ENCODE measurements at places on chromosomes 16 and 17. TPM values are rescaled to one million over a fixed set of nuclear protein-coding genes. Genes with fewer than 3 reads are reported as not detected.

GRCh38 chr17:76734080-76734840, 2.9 kb downstream of the SRSF2 start:
- peak; percentile 39 for DNase-seq

- DNase-seq = no peak
Observed at GRCh38 chr16:75202069-75202590, 4.8 kb downstream of the CTRB2 start.

GRCh38 chr16:4913774-4914525, 23.0 kb downstream of the PPL start:
- no peak for DNase-seq

DNA sequence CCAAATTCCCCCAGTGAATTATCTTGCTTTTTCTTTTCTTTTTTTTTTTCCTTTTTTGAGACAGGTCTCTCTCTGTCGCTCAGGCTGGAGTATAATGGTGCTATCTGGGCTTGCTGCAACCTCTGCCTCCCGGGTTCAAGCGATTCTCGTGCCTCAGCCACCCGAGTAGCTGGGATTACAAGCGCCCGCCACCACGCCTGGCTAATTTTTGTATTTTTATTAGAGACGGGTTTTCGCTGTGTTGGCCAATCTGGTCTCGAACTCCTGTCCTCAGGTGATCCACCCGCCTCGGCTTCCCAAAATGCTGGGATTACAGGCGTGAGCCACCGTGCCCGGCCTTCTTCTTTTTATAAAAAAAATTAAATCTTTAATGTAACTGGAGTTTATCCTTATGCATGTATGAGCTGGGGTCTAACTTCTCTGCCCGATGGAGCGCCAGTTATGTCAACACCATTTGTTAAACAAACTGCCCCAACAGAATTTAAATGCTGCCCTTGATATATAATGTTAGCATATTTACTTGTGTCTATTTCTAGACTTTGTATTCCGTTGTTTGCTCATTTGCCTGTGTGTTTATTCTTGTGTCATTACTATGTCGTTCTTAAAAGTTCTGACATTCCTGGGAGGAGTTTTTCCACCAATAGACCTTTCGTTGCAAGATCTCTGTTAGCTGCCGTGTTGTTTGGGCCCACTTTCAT, 535 bp upstream of the AURKB start:
- DNase-seq = no peak

GRCh38 chr16:24689128-24689527, 40.3 kb upstream of the TNRC6A start:
- peak; percentile 47 for DNase-seq

- no peak for DNase-seq
Observed at GRCh38 chr16:85033171-85033570, 5.6 kb downstream of the KIAA0513 start.

DNA sequence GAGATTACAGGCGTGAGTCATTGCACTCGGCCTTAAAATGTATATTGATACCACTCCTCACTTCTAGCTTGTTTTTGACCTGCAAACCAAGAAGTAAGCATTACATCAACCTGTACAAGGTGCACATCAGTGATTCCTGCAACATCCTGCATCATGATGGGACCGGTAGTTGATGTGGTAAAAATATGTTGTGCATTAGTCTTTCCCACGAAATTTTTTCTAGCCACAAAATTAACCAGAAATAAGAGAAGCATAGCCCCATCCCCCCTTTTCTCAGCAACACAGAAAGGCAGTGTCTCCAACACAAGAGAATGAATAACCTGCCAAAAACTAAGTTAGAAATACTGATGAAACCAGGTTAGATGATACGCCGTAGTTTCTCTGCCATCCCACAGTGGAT, 21.1 kb upstream of the NSMCE1 start:
- peak; percentile 26 for DNase-seq

GRCh38 chr17:11880714-11881113, 116.6 kb downstream of the ZNF18 start:
- peak; percentile 28 for DNase-seq

DNA sequence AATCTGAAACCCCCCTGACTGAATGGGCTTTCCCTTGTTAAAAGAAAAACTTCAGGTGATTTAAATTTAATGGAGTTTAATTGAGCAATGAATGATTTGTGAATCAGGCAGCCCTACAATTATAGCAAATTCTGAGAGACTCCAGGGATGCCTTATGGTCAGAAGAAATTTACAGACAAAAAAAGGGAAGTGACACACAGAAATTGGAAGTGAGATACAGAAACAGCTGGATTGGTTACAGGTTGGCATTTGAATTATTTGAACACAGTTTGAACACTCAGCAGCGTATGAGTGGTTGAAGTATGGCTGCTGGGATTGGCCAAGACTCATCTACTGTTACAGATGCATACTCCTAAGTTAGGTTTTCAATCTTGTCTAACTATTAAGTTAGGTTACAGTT, 19.0 kb upstream of the CPHXL start:
- DNase-seq = no peak

DNA sequence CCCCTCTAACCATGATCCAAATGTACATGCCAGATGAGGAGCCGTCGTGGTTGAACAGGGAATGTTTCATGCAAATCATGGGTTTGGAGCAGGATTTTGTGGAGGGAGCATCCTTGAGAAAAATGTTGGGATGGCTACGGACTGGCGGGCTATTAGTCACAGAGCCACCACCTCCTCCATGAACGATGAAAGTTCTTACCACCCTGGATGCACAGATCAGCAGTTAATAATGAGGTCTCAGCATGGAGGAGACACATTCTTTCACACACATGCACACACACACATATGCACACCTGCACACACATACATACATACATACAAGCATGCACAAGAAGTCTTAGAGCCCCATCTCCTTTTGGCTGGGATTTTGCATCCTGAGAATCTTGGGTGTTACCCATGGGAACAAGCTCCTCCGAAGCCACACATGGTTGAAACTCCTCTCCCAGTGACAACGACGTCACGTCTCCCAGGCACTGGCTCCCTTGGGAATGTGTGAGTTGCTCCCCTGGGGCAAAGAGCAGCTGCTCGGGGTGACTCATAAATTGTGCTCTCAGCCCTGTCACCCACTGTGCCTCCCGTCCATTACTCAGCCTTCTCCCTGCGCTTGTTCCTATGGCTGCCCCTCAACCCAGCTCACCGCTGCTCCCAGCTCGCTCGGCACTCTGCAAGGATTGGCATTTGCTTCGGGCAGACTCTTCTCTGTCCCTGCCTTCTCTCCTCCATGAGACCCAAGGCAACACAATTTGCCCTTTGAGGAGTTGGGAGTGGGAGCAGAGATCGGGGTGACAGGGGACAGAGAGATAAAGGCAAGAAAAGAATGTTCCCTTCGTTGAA, 344.6 kb downstream of the SOX9 start:
- peak; percentile 96 for DNase-seq

DNA sequence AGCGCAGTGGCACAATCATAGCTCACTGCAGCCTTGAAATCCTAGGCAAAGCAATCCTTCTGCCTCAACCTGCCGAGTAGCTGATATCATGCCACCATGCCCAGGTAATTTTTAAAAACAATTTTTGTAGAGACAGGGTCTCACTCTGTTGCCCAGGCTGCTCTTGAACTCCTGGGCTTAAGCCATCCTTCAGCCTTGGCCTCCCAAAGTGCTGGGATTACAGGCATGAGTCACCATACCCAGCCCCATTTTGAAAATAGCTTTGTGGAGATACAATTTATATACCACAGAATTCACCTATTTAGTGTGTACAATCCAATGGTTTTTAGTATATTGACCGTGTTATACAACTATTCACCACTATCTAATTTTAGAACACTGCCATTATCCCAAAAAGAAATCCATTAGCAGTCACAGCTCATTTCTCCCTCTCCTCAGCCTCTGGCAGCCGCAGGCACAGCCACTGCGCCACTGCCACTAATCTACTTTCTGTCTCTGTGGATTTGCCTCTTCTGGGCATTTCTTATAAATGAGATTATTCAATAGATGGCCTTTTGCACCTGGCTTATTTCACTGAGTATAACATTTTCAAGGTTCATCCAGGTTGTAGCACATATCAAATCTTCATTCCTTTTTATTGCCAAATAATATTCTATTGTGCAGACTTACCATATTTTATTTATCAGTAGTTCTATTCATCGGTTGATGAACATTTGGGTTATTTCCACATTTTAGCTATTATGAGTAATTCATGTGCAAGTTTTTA, 6.5 kb downstream of the RNF157 start:
- DNase-seq = no peak

DNA sequence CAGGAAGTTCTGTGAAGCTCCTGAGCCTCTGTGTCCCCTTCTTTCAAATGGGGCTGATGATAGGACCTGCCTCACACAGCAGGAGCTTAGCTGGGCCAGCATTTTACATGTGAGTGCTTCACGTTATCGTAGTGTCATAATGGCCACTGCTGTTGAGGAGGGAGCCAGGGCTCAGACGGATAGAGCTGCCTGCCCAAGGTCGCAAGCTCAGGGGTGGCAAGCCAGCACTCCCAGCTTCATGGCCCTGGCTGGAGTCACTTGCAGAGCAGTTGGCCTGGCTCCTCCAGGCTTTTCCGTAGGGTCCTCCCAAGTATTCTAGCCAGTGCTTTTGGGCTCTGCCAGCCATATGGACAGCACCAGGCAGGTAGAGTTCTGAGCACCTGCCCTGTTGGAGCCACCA, 115.1 kb downstream of the SOCS1 start:
- DNase-seq = no peak

DNA sequence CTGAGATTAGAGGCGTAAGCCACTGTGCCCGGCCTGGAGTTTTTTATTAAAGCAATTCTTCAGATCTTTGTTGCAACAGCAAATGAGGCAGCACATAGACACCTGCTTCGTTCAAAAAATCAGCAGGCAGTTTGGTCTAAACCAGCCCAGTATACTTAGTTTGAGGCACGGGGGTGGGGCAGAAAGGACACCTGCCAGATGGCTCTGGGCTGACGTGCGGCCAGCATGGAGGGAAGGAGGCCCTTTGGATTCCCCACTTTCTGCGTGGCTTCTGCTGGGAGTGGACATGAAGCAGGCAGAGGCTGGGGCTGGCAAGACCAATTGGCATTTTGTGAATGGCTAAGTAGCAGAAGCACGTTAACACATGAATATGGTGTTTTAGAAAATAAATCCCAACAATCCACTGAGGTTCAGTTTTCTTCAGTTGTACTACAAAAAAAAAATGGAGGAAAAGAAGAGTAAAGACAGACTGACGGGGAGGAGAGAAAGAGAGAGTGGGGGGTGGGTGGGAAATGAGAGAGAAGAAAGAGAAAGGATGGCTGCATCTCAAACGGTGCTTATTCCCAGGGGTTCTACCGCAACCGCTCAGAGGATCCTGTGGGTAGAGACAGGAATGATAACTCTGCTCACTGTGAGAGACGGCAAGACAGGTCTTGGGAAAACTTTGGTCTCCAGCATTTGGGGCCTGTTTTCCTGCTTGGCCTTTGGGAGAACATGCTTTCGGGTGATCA, 16.3 kb downstream of the C16orf46 start:
- no peak for DNase-seq

DNA sequence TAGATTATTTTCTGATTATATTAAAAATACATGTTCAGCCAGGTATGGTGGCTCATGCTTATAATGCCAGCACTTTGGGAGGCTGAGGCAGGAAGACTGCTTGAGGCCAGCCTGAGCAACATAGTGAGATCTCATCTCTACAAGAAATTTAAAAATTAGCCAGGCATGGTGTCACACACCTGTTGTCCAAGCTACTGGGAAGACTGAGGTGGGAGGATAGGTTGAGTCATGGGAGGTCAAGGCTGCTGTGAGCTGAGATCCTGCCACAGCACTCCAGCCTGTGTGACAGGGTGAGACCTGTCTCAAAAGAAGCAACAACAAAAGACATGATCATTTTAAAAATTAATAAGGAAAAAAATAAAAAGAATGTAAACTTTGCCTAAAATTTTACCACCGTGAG, 40.7 kb downstream of the PRAC1 start:
- DNase-seq = no peak

DNA sequence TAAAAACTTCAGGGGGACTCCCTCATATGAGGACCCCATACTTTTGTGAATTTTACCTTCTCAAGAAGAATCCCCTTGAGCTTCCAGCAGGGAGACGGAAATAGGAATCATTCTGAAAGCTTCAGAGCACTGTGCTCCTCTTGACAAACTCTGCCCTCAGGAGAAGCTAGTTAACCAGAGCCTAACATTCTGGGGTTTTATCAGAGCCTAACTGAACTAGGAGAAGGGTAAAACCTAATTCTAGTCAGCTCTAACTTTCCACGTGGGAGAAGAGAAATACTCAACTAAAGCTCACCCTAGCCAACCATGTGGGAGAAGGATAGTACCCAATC, 13.3 kb upstream of the SLC5A10 start:
- DNase-seq = no peak

GRCh38 chr17:29579866-29580771, 9.3 kb downstream of the GIT1 start:
- peak; percentile 92 for DNase-seq

- no peak for DNase-seq
Observed at GRCh38 chr16:53369921-53370320, 64.3 kb upstream of the RBL2 start.

GRCh38 chr17:9470171-9470570, 105.4 kb downstream of the STX8 start:
- DNase-seq = no peak

The HSPB9 gene
- total RNA-seq = not detected

The STH gene
- not detected for total RNA-seq

The CALB2 gene
- 6.9 TPM for total RNA-seq

The NPIPB6 gene
- total RNA-seq = 0.27 TPM

The TBC1D3L gene
- total RNA-seq = 1.9 TPM

The ZSCAN10 gene
- total RNA-seq = not detected

The EVI2A gene
- 17.7 TPM for total RNA-seq
